IPS DF 6.9 (cell line): ENCODE measurements at places on chromosomes 2 and 18.

DNA sequence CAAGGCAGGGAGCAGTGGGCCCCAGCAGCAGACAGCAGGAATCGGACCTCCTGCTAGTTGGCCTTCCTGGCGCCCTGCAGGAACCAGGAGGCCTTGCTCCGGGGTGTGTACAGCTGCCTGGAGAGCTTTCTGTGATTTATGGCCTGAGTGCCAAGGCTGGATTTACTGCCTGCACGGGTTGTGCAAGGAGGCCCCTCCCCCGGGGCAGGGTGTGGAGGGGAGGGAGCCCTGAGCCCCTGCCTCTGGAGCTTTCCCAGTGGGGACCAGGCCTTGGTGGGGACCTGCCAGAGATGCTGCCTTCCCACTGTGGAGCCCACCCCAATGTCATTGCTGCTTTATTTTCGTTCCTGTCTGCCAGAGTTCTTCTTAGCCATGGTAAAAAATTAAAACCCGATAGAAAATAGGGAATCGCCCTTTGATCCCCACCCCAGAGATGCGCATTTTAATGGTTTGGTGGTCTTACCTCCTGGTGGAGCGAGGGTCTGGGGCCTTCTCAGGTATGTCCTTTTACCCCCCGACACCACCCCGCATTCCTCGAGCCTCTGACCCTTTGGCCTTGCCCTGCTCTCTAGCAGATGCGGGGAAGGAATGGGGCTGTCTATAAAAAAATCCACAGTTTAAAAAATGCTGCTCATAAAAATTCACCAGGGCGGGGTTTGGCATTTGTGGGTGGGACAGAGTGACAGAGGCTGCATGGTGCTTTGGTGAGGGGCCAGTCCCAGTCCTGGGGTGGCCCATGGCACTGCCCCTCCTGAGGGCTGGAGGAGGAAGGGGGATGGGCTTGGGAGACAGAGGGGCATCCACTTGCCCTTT is 6.9 kb upstream of the RALB start:
- no peak for DNase-seq

GRCh38 chr2:222393733-222394267 is 30.5 kb upstream of the SGPP2 start:
- no peak for DNase-seq

DNA sequence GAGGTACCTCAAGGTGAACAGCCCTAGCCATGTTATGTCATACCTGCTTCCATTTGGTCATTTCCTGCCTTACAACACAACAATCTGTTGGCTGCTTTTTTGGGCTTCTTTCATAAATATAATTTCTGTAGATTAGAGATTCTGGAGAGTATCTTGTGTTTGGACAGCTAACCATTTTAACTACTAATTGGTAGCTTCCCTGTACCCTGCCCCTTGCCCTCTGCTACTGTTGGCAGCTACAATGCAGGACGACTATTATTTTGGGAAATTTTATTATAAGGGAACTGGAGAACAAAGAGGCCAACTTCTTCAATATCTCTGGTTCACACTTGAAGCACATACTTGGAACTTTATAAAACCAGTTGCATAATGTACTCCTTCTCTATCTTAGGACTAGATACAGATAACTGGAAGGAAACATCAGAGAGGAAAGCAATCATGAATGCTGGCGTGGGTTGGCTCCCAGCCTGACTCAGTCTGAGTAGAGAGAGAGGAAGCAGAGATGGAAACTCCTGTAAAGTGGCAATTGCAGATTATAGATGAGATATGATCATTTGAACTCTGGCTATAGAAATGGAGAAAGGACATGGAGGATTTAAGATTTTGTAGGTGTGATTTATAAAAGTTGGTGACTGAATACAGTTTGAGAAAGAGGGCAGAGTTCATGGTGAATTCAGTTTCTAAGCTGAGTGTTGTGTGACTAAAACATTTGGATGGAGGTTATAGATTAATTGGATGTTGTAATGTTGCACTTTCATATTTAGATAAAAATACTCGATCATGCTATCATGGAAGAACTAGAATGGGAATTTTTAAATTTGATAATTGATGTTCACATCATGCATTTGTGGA is 74.5 kb downstream of the MDH1 start:
- DNase-seq, result no peak

DNA sequence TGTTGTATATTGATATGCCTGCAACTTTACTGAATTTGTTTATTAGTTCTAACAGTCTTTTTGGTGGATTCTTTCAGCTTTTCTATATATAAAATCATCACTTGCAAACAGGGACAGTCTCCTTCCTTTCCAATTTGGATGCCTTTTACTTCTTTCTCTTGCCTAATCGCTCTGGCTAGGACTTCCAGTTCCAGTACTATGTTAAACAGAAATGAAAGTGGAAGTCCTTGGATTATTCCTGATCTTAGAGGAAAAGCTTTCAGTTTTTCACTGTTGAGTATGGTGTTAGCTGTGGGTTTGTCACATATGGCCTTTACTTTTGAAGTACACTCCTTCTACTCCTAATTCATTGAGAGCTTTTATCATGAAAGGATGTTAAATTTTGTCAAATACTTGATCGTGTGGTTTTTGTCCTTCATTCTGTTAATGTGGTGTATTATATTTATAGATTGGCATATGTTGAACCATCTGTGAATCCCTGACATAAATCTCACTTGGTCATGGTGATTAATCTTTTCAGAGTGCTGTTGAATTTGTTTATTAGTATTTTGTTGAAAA is 52.9 kb downstream of the REL start:
- no peak for DNase-seq

DNA sequence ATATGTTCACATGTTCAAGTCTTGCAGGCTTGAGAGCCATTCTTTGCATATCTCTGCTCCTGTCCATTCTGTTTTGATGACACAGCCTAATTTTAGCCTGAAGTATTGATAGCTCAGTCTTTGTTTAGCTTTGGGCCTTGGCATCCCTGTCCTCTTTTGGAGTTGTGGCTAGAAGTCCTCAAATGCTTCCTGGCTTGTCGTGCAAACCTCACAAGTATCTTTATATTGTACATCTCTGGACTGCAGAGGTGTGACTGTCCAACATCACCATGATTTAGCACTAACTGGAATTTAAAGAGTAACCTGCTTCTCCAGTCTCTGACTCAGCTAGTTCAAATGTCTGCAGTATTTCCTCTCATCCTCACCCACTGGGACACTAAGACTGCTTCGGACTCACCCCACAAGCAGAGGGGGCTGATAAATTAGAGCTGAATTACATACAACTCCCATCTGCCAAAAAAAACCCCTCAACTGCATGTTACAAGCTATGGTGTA is 11.7 kb downstream of the PFN4 start:
- no peak for DNase-seq

GRCh38 chr2:69827796-69828540 is 1.5 kb upstream of the GMCL1 start:
- no peak for DNase-seq

- DNase-seq, result no peak
These were observed 18.9 kb upstream of the PDIA6 start for GRCh38 chr2:10831400-10831985.

GRCh38 chr2:25822190-25823117 is 55.8 kb downstream of the ASXL2 start:
- no peak for DNase-seq

- no peak for DNase-seq
These were observed 5.0 kb downstream of the CXCR2 start for GRCh38 chr2:218130822-218131221.

DNA sequence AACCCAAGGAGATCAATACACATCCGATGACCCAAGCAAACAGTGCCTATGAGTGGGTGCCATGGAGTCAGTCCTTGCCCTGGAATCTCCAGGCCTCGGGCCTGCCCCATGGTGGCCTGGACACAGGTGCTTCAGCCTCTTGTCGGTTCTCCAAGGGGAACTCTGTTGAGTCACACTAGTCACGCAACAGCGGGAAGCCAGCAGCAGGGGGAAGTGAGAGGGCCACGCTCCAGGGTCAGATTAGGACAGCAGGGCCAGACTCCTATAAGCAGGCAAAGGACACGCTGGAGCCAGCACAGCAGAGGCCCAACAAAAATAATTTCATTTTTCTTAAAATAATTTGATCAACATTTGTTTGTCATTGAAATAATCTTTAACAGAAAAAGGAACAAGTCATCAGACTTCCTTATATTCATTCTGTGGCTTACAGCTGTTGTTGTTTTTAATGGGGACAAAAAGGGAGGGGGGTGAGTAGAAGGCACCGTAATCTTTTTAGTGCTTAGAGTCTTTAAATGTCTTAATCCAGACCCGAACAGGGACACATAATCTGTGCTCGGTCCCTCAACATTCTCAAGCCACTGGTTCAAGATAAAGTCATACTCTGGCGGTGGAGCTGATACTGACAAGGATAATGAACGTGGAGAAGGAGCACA is 16.4 kb upstream of the ARMC9 start:
- no peak for DNase-seq

- no peak for DNase-seq
These were observed 427.3 kb downstream of the LRP1B start for GRCh38 chr2:141703501-141703900.

- no peak for DNase-seq
These were observed 824.9 kb downstream of the GALR1 start for GRCh38 chr18:78074400-78075020.

- no peak for DNase-seq
These were observed 188.7 kb upstream of the ZEB2 start for GRCh38 chr2:144708626-144709025.

- DNase-seq, result no peak
These were observed 276.8 kb upstream of the FANCL start for GRCh38 chr2:58517881-58518280.

DNA sequence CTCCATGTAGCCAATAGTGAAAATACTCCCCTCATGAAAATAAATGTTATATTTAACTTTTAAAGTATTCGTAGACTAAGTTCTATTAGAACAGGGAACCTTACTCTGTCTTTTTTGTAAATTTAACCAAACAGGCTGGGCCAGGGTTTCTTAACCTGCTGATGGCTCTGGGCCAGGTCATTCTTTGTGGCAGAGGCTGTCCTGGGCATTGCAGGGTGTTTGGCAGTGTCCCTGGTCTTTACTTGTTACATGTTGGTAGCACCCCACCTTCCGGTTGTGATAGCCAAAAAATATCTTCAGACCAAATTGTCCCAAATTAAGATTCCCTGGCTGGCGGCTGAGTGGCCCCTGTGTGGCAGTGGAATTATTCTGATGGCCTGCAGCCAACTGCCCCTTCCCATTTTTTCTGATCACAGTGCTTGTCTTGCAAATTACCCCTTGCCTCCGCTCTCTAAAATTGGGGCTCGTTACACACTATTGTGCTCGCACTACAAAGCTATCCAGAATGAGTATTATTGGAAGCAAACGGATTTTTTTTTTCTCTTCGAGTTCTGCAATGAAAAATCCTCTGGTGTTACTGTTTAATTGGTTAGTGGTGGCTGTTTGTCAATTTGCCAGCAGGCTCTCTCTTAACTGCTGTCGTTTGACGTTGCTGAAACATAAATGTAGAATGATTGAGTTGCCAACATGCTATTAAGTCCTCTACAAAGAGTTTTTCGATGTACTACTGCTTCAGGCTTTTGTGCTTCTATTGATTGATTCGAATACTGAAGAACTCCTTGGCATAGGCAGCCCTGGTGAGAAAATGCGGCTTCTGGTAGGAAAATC is 216.9 kb downstream of the SH3RF3 start:
- DNase-seq, result no peak

- DNase-seq, result no peak
These were observed 155.2 kb downstream of the TMEM18 start for GRCh38 chr2:521853-522530.

- no peak for DNase-seq
These were observed 300.8 kb downstream of the NDUFA10 start for GRCh38 chr2:239724194-239724849.

DNA sequence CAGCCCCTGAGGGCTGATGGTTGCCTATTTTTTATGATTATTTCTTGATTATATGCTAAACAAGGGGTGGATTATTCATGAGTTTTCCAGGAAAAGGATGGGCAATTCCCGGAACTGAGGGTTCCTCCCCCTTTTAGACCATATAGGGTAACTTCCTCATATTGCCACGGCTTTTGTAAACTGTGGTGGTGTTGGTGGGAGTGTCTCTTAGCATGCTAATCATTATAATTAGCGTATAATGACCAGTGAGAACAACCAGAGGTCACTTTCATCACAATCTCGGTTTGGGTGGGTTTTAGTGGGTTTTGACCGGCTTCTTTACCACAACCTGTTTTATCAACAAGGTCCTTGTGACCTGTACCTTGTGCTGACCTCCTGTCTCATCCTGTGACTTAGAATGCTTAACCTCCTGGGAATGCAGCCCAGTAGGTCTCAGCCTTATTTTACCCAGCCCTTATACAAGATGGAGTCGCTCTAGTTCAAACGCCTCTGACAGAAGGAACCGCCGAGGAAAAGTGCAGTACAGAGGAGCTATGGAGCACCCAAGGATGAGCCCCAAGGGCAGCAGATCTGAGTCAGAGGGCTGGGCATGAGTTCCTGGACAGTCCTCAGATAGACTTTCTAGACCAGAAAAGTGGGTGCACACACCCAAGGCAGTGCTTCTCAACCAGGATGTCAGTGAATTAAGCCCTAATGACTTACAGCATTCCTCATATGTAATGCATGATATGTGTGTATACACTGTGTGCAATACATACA is 37.1 kb upstream of the ASAP2 start:
- no peak for DNase-seq

DNA sequence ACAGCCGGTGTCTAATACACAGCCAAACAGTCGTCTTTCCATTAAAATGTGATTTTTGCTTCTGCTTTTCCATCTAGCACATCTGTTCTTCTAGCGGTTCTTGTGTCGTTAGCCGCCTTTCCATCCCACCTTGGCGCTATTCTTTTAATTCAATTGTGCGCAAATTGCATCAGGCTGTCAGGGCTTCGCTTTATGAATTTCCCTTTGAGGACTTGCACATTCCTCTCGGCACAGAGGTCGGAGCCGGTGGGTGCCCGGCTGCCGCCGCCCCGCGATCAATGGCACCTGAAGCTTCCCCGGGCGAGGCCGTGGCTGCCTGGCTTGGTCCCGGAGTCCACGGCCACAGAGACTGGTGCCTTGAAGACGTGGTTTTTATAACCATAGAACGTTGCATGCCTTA is 33.9 kb upstream of the TSPYL6 start:
- no peak for DNase-seq

DNA sequence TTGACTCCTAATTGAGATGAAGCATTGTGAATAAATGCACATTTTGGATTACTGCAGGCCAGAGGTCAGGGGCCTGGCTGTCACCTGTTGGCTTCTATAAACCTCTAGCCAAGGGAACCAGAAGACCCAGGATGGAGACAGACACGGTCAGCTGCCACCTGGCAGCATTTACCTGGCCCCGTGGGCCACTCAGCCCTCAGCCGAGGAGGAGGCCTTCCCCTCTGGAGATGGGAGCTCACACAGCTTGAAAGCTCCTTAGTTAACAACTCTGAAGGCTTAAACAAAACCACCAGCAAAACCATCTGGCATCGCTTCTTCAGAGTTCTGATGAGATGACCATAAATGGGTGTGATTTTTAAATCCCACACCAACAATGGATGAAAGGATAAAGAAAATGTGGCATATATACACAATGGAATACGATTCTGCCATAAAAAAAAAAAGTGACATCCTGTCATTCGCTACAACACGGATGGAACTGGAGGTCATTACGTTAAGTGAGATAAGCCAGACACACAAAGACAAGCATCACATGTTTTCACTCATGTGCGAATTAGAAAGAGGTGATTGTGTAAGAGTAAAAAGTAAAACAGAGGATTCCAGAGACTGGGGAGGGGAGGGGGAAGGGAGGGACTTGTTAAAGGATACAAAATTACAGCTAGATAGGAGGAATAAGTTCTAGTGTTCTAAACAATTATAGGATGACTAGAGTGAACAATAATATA is 218.4 kb downstream of the TMEM163 start:
- DNase-seq, result no peak

GRCh38 chr2:238492840-238493239 is 66.1 kb downstream of the ASB1 start:
- no peak for DNase-seq
